NCI-H2171 treated with DMSO at 0.1 percent for 48 hours (cell line): ENCODE measurements at places on chromosomes 6 and 20.

DNA sequence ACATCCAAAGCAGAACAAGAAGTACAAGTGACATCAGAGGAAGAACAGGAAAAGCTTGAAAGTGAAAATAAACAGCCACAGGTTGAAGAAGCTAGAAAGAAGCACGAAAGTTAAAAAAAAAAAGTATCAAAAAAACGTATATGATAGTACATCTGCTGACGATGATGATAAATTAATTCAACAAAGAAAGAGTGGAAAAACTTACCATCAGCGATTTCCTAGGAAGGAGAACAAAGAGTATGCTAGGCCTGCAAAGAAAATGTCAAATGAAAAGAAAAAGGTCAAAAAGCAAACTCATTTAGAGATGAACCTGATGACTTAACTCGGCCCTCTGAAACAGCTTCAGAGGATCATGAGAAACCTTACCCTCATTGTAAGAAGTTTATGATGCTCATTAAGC lies 3.7 kb downstream of the SAYSD1 start:
- no peak for DNase-seq

GRCh38 chr20:57031867-57032355 lies 234.5 kb downstream of the BMP7 start:
- DNase-seq, result no peak

DNA sequence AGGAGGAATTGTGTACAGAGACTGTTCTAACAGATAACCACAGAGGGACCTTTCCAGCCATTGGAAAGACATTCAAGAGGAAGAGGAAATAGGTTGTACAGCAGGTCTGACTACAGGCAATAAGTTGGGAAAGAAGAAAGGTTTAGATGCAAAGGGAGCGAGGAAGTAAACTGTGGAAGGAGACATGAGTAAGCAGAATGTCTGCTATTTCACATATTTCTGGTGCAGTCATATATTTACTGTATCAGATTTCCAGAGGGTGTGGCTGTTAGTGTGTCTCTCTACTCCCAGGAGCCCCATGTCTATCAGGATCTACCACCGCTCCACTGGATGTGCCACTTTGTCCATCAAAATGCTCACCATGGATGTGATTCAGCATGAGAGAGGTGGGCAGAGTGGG lies 25.9 kb downstream of the MRS2 start:
- DNase-seq, result no peak

GRCh38 chr6:133948472-133948871 lies 4.6 kb upstream of the TBPL1 start:
- DNase-seq, result peak; percentile 51

DNA sequence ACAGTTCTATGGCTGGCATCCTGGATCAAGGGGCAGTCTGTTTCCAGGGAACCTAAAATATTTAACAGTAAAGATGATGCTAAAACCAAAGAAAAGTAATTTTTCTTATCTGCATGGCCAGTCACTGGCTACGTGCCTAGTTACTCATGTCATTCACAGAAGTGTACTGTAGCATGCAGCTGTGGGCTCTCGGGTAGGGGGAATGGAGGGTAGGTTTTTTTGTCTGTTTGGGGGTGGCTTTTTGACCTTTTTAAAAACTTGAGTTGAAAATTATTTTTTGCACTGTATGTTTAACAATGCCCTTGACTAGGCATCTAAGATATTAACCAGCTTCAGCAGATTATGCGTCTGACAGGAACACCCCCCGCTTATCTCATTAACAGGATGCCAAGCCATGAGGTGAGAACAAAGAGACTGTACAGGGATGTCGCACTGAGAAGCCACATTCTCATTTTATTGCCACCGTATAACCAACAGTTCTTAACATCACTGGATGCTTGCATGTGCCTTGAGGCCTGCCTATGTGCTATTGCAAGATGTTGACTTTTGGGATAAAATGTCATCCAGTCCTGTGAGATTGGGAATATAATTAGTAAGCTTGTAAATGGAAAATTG lies 30.3 kb upstream of the MAPK13 start:
- DNase-seq, result no peak

- no peak for DNase-seq
Measured at GRCh38 chr6:131250936-131251335, 115.7 kb downstream of the AKAP7 start.

DNA sequence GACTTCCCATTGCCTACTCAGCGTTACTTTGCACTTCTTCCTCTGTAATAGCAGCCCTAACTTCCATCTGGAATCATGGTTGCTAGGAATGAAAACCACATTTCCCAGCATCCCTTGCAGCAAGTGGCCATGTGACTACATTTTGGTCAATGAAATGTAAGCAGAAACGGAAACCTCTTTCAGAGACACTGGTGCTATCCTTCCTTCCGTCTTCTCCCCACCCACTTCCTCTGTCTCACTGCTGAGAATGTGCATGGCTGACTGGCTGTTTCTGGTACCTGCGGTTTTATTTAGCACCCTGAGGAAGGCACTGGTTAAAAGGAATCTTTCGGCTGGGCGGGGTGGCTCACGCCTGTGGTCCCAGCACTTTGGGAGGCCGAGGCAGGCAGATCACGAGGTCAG lies 107.4 kb downstream of the SCML4 start:
- peak; percentile 87 for DNase-seq

DNA sequence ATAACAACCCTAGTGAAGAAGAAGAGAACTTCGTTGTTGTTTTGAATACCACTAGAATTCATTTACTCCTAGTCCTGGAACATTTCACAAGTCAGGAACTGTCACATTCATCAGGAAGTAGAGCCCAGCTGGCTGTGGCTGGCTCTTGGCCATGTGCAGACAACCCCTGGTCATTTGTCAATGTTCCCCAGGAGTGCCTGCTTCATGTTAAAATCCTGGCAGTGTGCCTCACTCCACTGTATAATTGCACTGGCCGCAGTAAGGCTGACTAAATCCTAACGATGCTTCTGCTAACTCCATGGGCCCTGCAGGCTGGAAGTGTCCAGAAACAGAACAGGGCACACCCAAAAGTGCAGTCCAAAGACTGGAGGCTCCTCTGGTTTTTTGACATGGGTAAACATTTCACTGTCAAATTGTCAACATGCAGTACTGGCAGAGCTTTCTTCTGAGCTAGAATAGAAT lies 41.5 kb upstream of the ADGRF1 start:
- peak; percentile 23 for DNase-seq

GRCh38 chr6:154673919-154674318 lies 59.3 kb upstream of the SCAF8 start:
- DNase-seq, result no peak

- DNase-seq, result peak; percentile 26
Measured at GRCh38 chr6:18062733-18063132, 59.7 kb downstream of the NHLRC1 start.

GRCh38 chr6:68654134-68654533 lies 19.1 kb downstream of the ADGRB3 start:
- DNase-seq, result no peak

GRCh38 chr6:34260576-34261267 lies 11.9 kb upstream of the SMIM29 start:
- DNase-seq, result no peak

DNA sequence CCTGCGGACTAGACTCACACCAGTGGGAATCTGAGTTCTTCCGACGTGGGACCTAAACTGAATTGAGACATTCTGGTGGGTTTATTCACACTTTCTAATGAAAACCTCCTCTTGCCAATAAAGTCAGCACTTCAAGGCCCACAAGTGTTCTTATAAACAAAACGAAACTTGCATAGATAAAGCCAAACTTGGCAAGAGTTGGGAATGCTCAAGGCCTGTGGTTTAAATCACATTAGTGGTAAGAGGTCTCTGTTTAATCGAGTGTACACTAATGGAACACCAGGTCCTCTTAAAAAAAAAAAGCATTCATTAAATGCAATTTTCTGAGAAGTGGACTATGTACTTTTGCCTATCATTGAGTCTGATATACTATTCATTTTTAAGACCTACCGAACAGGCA lies 143.3 kb downstream of the SMOC2 start:
- DNase-seq, result no peak

DNA sequence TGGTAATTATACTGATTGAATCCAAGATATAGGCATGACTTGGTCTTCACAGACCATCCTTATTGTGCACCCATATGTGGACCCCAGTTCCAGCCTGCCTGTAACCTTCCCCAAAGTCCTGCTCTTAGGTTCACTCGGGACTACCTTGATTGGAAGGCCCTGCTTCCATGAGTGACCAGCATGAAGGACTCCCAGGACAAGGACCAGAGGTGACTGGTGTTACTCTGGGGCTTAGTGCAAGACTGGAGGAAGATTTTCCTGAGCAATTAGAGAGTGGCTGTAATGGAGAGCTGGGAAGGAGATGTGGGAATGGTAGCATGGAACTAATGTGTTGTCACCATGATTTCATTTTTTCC lies 15.1 kb downstream of the BRD2 start:
- DNase-seq, result no peak

GRCh38 chr6:117477988-117478852 lies 4.3 kb upstream of the DCBLD1 start:
- peak; percentile 32 for DNase-seq

DNA sequence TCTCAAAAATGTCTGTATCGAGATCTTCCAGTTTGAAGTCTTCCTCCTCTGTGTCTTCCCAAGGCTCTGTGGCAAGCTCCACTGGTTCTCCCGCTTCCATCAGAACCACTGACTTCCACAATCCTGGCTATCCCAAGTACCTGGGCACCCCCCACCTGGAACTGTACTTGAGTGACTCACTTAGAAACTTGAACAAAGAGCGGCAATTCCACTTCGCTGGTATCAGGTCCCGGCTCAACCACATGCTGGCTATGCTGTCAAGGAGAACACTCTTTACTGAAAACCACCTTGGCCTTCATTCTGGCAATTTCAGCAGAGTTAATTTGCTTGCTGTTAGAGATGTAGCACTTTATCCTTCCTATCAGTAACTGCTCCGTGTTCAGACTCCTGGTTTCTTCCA lies 10.0 kb upstream of the DHX35 start:
- no peak for DNase-seq

DNA sequence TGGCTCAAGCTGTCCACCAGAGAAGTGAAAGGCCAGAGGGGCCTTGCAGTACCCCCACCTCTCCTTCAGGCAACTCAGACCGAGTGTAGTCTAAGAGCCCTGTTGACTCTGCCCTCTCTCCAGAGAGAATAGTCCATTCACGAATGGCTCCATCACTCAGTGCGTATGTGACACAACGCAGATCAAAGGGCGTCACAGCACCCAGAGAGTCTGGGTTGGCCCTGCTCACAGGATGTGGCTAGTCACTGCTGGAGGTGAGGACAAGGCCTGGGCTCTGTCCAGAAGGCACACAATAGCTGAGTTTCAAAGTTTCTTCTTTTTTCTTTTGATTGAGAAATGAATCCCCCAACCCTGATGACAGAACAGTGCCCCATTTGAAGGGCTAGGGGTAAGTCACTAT lies 74.1 kb downstream of the TRMT11 start:
- no peak for DNase-seq

DNA sequence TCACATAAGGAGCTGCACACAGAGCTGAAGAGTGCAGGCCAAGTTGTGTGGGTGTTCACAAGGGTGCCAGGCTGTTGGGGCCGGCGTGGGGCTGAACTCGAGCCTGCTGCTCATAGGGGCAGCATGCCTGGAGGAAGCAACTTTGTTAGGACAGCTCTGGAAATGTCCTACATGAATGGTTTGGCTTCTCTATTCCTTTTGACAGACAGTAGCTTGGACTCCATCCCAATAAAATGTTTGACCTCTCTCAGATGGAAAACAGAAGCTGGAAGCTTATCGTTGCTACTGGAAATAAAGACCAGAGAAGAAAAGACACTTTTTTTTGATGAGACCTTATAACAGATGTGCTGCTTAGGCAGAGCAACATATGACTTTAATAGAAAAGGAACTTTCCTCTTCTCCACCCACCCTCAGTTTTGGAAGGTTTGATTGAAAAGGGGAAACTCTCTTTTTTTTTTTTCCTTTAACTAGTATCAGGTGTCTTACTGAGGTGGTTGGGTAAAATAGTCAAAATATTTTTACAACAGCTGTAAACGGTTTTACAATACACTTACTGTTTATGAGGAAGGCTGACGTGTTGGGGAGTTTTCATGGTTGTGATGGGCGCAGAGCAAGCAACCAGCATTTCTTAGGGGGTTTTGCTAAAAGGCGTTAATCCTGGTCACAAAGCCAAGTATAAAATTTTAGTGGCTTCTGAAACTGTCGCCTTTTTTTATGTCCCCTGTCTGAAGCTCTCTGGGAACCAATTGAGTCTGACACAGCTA lies 80.7 kb upstream of the EEF1E1 start:
- no peak for DNase-seq

- peak; percentile 61 for DNase-seq
Measured at GRCh38 chr6:150334790-150335783, 33.7 kb upstream of the IYD start.

DNA sequence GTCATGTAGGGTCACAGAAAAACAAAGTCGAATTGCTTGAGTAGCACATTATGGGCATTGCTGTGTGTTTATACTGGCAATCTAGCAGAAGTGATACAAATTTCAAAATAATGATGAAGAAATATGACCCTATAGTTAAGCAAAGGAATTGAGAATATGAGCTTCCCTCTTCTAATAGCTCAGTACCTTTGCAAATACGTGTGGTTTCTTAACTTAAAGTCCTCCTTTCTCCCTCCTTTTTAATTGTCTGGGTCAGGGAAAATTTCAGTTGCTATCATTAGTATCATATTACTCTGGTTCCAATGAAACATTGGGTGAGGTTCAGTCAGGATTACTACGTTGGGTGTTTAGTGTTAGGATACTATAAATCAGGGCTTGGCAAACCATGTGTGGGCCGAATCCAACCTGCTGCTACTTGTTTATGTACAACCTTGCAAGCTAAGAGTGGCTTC lies 166.8 kb upstream of the CARMIL1 start:
- DNase-seq, result peak; percentile 44

GRCh38 chr6:72826037-72826436 lies 204.2 kb downstream of the KCNQ5 start:
- no peak for DNase-seq

DNA sequence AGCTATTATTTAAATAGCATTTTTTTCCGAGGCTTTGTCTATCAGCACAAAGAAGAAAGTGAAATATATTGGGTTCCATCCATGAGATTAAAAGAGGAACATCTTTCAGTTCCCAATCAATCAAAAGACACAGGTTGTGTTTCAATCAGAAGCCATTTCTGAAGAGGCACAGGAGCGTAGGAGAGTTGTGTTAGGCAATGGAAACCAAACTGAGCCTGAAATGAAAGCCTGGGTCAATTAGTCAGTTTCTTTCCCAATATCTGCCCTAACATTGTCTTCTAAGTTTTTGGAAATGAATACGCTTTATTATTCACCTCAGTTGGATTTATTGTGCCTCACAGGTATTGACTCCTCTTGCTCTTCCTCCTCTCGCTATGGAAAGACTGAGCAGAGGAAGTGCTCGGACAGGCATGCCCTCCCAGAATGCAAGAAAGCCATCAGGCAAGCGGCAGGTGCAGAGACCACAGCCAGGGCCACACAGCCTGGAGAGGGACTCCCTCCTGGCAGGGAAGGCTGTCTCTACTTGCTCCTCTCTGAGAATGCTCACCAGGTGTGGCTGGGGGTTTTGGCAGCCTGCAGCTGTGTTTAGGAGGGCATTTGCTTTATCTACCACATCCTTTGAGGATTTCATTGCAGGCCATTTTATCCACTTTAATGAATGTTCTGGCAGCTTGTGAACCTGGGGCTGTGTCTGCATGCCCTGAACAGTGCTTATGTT lies 100.8 kb upstream of the NEDD9 start:
- DNase-seq, result no peak

- no peak for DNase-seq
Measured at GRCh38 chr6:9527679-9528286, 887.1 kb downstream of the TFAP2A start.
